Endodermal cell (in vitro differentiated cells): ENCODE measurements at places on chromosomes 3 and 15. TPM values are rescaled to one million over a fixed set of nuclear protein-coding genes. Genes with fewer than 3 reads are reported as not detected.

ULK3 gene
- 28.8 to 33.9 TPM (median 33.9 TPM) in 3 replicates for total RNA-seq

TP63 gene
- total RNA-seq, result 0.26 to 0.32 TPM in 2 of 3 replicates, not detected in the other

PLA2G4E gene
- total RNA-seq, result not detected in 2 replicates

SYNPR gene
- 0.18 TPM in 1 of 2 replicates, not detected in the other for total RNA-seq

FAM107A gene
- total RNA-seq, result not detected in 2 replicates

TPRG1 gene
- total RNA-seq, result 0.38 to 0.88 TPM (median 0.69 TPM) in 3 replicates

GOLGA6D gene
- 0.21 to 0.24 TPM in 2 of 3 replicates, not detected in the other for total RNA-seq

GNAT1 gene
- 0.42 to 2.1 TPM in 2 of 3 replicates, not detected in the other for total RNA-seq

SIDT1 gene
- not detected in 3 replicates for total RNA-seq

UACA gene
- total RNA-seq, result 49.7 and 51.1 TPM in 2 replicates

ACAN gene
- 0.34 and 0.75 TPM in 2 replicates for total RNA-seq

MKRN2OS gene
- total RNA-seq, result not detected in 2 replicates

RYR3 gene
- 0.38 to 0.71 TPM (median 0.65 TPM) in 3 replicates for total RNA-seq
